ENCODE measurements at places on chromosomes 13 and 19.

DNA sequence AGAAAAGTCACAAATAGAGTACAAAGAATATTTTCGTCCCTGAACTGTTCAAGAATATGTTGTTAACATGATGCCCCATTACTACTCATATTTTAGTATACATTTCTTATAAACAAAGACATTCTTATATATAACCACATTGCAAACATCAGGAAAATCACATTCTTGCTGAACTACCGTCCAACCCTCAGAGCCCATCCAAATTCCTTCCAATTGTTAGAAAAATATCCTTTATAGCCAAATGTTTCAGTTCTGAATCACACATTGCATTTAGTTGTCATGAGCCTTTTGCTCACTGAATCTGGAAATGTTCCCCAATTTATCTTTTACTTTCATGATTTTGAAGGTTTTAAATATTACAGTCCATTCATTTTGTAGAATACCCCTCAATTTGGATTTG lies 467.8 kb upstream of the ARGLU1 start:
- no peak for DNase-seq

DNA sequence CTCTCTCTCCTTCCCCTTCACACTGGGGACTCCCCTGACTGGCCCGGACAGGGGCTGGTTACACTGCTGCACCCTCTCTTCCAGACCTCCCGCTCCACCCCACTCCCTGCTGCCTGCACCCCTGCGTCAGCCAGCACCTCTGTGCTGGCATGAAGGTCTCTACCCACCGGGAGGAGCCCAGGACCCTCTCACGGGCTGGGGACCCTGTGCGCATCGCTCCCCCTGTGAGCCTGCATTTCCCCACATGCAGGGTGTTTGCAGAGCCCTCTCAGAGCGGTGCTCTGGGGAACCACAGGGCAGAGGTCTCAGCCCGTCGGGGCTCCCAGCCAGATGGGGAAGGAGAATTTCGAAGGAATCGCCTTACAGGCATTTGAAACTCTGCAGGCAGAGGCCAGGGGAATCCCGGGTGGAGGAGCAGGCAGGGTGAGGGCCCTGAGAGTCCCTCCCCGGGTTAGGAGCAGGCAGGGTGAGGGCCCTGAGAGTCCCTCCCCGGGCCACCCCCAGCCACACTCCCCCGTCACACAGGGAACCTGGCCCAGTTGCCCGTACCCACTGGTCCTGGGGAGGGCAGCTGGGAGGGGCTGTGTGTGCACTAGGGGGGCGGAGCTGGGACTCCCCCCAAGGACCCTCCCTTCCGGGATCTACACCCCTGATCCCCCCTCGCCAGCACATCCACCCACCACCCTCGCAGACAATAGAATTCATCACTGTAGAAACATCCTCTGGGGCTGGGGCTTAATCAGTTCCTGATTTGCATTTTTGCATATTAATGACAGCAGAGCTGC lies 16.3 kb upstream of the TCF3 start:
- no peak for DNase-seq

GRCh38 chr13:104832231-104832630 lies 1703.2 kb downstream of the EFNB2 start:
- DNase-seq: no peak

DNA sequence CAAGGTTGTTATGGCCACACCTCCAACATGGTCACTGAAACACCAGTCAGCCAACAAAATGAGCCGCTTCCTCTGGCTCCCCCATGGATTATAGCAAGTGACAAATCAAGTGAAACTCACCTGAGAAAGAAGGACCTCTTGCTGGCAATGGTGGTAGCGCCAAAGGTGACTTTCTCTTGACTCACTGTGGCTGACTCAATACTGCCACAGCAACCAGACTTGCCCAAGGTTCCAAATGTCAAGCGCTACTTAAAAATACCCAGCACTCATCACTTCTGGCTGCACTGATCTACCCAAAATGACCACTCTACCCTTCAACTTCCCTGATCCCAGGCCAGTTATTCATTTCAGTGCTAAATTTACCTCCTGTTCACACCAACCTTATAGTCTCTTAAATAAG lies 495.5 kb downstream of the FOXO1 start:
- no peak for DNase-seq

DNA sequence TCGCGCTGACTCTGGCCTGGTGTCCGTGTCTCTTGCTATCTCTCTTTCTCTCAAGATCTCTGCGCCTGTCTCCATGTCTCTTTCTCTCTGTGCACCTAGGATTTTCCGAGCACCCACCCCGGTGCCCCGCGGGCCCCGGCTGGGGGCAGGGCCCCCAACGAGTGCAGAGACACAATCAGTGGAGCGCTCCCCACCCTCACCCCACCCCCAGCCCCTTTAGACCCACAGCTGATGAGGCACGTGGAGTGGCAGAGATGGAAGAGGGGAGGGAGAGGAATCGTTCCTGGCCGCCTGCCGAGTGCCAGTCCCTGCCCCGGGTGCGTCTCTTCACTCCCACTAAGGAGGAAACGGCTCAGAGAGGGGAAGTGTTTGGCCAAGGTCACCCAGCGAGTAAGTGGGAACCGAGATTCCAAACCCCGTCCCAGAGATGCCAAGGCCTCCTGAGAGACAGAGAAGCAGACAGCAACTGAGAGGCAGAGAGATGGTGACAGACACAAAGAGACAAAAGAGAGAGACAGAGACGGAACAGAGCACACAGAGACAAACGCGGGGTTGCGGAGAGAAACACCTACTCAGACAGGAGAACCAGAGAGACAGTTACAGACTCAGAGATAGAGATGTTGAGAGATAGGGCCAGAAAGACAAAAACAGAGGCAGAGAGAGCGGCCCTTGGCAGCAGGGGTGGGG lies 626 bp upstream of the BCL3 start:
- no peak for DNase-seq

DNA sequence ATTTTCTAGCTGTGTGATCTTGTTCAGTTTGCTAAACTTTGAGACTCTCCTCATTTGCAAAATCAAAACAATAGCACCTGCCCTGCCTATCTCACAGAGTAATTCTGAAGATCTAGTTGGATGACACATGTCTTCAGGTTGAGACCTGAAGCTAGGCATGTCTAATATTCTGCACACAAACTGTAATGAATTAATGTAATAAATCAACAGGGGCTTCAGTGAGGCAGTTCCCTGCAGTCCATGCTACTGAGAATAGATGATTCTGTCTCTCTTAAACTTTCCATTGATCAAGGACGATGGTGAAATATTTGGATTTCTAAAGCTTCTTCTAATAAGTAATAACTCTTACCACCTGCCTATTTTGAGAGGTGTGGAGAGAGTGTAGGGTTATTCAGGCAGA lies 268.1 kb upstream of the TMTC4 start:
- no peak for DNase-seq

GRCh38 chr13:87878706-87879105 lies 207.5 kb downstream of the SLITRK5 start:
- peak; percentile 38 for DNase-seq

GRCh38 chr13:21232599-21232998 lies 56.1 kb downstream of the MRPL57 start:
- DNase-seq: no peak

GRCh38 chr19:42474743-42475142 lies 32.0 kb upstream of the CXCL17 start:
- DNase-seq: no peak

Measured in retinal pigment epithelial cell (primary cell).